HFFc6 (cell line): ENCODE measurements at places on chromosomes 7 and 10. TPM values are rescaled to one million over a fixed set of nuclear protein-coding genes. Genes with fewer than 3 reads are reported as not detected.
A peak's percentile ranks its signal among the peaks of the same experiment; 100 is the strongest.

Gene FFAR4
- total RNA-seq = not detected in 3 replicates

DNA sequence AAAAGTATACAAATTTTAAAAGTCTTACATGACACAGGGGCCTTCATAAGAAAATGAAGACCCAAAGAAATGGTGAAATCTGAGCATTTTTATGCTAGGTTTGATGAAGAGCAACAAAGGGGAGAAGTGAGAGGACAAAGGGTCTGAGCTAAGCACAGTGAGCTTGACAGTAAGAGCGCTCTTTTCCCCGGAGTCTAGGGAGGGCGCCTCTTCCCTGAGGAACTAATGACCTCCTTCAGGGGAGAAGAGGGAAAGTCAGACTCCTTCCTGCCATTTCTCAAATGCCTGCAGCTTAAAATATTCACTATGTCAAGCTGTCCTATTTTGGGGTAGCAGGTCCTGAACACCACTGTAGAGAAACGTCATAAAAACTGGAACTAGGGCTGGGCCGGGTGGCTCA is 18.1 kb upstream of the PAXIP1 start:
- DNase-seq = no peak
- no peaks in the 10 kb centered on the region for H3K36me3 ChIP-seq
- H3K4me1 ChIP-seq = no peaks in the 10 kb centered on the region
- H3K27me3 ChIP-seq = peaks cover 14% of the 10 kb centered on the region
- H3K4me3 ChIP-seq = no peak overlapping the region

Gene AKR1D1
- total RNA-seq = not detected in 3 replicates

Gene C10orf105
- not detected in 3 replicates for total RNA-seq

DNA sequence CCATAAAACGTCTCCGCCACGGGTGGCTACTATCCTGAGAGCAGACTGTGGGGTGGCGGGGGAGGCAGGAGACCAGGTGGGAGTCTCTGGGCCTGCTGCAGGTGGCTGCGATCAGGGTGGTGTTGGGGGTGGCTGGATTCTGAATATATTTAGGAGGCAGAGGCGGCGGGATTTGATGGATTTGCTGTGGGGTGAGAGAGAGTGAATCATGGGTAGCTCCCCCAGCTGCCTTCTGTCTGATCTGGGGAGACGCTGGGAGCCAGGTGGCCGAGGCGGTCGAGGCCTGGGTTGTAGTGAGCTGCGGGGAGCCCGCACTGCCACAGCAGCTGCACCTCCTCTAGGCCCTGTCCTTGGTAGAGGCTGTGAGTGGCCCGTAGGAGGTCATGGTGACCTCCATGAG is 48.2 kb upstream of the PFKFB3 start:
- no peak for DNase-seq
- H3K4me1 ChIP-seq = peaks cover 26% of the 10 kb centered on the region
- H3K27me3 ChIP-seq = peaks cover 2% of the 10 kb centered on the region
- no peak overlapping the region for H3K27ac ChIP-seq
- H3K36me3 ChIP-seq = no peaks in the 10 kb centered on the region

- peaks cover 83% of the 10 kb centered on the region for H3K4me1 ChIP-seq
- peaks cover 6% of the 10 kb centered on the region; the same call in 1 of the 2 replicates for H3K27me3 ChIP-seq
- DNase-seq = peak; percentile 76
- peaks cover 81% of the 10 kb centered on the region for H3K36me3 ChIP-seq
- peak overlapping the region; percentile 77 for H3K27ac ChIP-seq
- H3K4me3 ChIP-seq = no peak overlapping the region; the same call in 1 of the 2 replicates
Measured at GRCh38 chr10:33215154-33215553, 119.3 kb downstream of the NRP1 start.

GRCh38 chr10:45239642-45240041 is 75.8 kb downstream of the OR13A1 start:
- H3K4me1 ChIP-seq = peaks cover 41% of the 10 kb centered on the region
- peak overlapping the region; percentile 6 for H3K27ac ChIP-seq
- DNase-seq = peak; percentile 39
- H3K4me3 ChIP-seq = no peak overlapping the region

Gene CNNM1
- total RNA-seq = 3.2 to 4.4 TPM (median 3.7 TPM) in 3 replicates

GRCh38 chr7:138349841-138350700 is 110.0 kb upstream of the TRIM24 start:
- H3K27ac ChIP-seq = no peak overlapping the region
- DNase-seq = no peak
- H3K4me3 ChIP-seq = no peak overlapping the region
- peaks cover 9% of the 10 kb centered on the region; the same call in 1 of the 2 replicates for H3K36me3 ChIP-seq
- peaks cover 2% of the 10 kb centered on the region for H3K27me3 ChIP-seq

Gene IGF2BP3
- total RNA-seq = 23.8 to 30.0 TPM (median 28.7 TPM) in 3 replicates

Gene NUDT13
- total RNA-seq = 1.7 and 2.3 TPM in 2 replicates

Gene CAMK2G
- total RNA-seq = 24.6 to 28.8 TPM (median 24.7 TPM) in 3 replicates
